ENCODE measurements at places on chromosomes 1 and 21. TPM values are rescaled to one million over a fixed set of nuclear protein-coding genes. Genes with fewer than 3 reads are reported as not detected.

DNA sequence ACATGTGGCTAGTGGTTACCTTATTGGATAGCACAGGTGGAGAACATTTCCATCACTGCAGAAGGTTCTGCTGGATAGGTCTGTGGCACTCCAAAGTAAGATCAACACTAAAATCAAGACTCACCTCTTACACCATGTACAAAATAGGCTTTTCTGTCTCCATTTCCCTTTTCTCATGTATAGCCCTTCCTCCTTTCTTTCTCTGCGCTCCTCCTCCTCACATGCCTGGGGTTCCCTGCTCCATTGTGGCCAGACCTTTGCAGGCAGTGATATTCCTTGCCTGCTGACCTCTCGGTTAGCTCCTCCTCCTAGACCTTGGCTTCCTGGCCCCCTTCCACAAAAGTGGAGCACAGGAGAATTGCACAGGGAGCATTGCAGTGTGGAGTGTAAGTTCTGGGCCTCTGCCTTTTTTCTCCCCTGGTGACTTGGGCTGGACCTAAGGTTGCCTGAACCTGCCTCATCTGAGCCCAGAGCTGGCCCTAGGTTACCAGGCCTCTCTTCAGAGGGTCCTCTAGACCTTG, 33.2 kb upstream of the RBM15 start:
- no peak for DNase-seq

DNA sequence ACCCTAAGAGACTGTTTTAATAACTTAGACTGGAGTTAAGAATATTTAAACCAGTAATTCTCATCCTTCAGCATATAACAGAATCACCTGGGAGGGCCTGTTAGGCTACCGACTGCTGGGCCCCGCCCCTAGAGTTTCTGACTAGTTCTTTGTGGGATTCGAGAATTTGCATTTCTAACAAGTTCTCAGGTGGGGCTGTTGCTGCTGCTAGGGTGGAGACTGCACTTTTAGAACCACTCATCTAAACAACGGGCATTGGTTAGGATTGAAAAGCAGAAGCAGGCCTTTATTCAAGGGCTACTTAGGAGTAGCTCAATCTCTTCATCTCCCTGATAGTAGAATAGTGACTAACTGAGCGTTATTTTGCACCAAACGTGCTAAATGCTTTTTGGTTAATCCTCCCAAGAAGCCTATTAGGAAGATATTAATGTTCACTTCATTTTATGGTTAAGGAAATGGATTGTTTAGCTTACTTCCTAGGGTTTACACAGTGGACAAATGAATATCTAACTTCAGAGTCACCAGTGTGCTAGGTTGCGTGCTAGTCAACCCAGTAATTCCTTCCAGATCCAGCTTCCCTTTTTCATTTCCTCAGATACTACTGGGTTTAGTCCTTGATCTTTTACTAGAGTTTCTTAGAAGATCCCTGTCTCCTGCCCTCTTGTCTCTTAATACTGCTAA, 31.1 kb upstream of the UAP1 start:
- no peak for DNase-seq

DNA sequence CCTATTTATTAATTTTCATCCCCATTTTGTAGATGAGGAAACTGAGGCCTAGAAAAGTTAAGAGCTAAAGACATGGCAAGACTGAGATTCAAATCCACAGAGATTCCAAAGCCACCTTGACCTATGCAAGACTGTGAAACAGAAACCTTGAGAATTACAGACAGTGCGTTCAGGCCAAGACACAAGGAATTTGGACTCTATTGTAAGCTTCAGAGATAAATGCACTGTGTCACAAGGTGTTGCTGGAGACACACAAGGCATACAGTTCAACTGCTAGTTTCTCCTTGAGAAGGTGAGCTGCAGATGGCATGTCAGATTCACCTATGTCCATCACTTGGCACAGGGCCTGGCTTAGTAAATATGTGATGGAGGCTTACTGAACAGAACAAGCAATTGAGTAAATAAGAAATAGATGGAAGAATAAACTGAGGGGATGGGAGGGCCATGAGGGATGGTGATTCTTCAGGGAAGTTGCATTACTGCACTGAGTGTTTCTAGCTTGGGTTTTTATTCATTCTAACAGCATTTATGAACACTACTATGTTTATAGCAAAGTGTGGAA, 215.0 kb downstream of the DAB1 start:
- DNase-seq = no peak

FAM72C gene
- polyA plus RNA-seq = not detected

WNT9A gene
- polyA plus RNA-seq = 1.6 TPM

OR14K1 gene
- not detected for polyA plus RNA-seq

DNA sequence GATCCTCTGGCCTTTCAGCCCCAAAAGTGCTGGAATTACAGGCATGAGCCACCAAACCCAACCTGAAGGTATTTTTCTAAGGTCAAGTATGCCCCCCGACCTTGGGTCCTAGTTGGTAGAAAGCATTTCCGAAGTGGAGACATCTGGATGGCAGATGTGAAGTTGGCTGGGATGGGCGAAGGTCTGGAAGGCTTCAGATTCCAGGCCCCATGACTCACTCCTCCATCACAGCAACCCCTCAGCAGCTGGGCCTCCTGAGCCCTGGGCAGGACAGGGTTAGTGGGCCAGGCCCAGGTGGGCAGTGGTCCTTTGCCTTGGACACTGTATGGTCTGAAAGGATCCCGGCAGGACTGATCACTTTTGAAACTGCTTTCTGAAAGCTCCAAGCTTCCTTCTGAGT, 23.3 kb downstream of the NAV1 start:
- no peak for DNase-seq

ZMPSTE24 gene
- 56.5 TPM for polyA plus RNA-seq

- no peak for DNase-seq
Observed at GRCh38 chr1:160800142-160800541, 4.2 kb downstream of the LY9 start.

GRCh38 chr1:43990271-43991199, 864 bp upstream of the CCDC24 start:
- no peak for DNase-seq

DNA sequence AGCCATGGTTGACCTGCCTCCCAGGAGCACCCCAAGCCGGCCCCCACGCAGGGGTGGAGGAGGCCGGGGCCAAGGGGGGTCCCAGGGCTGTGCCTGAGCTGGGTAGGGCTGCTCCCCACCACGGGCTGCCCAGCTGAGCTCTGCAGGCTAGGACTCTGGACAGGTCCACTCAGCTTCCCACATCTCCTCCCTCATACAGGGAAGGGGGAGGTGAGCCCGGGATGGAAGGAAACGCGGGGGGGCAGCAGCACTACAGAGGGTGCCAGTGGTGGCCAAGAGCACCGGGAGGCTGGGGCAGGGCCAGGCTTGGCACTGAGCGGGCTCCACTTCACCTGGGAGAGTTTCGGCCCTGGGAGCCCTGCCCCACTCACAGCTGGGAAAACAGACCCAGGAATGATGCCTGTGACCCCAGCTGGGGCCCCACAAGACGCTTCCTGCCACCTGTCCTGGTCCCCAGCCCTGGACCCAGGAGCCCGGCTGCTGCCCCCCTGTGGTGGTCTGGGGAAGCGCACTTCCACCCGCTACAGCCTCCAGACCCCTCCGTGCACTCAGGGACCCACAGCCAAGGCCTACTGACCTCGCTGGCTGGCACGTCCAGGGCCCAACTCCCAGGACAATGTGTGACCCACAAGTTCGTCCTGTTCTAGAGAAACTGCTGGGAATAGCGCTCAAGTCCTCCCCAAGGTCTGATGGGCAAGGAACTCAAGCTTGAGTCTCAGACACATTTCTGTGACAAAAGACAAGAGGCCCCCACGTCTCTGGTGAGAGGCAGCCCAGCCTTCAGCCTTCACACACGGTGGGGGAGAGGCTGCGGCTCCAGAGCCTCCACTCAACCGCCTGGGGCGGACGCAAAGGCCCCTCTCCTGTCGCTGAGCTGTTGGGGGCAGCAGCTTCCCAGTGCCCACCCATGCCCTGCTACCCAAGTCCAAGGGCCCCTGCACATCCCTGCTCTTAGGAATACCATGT, 3.0 kb downstream of the AURKAIP1 start:
- DNase-seq = no peak

- DNase-seq = no peak
Observed at GRCh38 chr21:29521872-29522271, 223.2 kb downstream of the BACH1 start.

GRCh38 chr1:88061492-88062177, 622.4 kb upstream of the PKN2 start:
- peak; percentile 35 for DNase-seq

- DNase-seq = no peak
Observed at GRCh38 chr1:216686860-216687766, 36.1 kb downstream of the ESRRG start.

- DNase-seq = no peak
Observed at GRCh38 chr1:78303620-78304019, 187.2 kb upstream of the PTGFR start.

- DNase-seq = no peak
Observed at GRCh38 chr1:213993929-213994328, 6.2 kb downstream of the PROX1 start.

- peak; percentile 26 for DNase-seq
Observed at GRCh38 chr1:231924180-231924579, 297.6 kb downstream of the DISC1 start.

DNA sequence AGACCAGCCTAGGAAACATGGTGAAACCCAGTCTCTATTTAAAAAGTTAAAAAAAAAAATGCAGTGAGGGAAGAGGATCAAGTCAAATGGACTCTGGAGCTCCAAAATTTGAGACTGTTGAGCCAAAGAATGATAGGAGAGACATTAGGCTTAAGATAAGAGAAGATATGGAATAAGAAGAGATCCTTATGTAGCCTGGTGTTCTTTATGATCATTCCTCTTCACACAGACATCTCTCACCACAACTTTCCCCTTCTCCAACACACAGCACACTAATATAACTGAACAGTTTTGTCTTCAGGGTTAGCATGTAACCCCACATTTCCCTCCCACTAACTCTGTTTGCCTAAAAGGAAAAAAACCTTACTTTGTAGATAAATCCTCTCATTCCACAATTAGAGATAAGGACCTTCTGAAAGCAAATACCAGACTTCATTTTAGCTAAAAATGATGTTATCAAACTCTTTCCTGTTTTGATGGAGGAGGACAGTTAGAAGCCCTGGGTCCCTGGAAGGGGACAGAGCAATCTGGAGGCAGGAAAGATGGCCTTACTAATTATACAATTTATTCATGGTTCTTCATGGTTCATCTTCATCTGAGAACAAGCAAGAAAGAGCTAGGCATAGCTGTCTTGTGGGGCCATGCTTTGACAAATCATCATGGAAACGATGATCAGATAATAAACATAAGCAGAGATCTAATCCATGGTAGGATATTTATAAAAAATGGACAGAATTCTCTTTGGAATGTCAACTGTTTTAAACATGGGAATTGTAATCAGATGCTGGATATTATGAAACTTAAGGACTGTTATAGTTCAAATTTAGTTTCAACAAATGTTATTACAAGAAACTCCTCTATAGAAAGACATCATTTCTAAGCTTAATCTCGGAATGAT, 96.7 kb upstream of the S1PR1 start:
- no peak for DNase-seq

GRCh38 chr1:2376261-2376741, 15.1 kb downstream of the MORN1 start:
- DNase-seq = no peak

DNA sequence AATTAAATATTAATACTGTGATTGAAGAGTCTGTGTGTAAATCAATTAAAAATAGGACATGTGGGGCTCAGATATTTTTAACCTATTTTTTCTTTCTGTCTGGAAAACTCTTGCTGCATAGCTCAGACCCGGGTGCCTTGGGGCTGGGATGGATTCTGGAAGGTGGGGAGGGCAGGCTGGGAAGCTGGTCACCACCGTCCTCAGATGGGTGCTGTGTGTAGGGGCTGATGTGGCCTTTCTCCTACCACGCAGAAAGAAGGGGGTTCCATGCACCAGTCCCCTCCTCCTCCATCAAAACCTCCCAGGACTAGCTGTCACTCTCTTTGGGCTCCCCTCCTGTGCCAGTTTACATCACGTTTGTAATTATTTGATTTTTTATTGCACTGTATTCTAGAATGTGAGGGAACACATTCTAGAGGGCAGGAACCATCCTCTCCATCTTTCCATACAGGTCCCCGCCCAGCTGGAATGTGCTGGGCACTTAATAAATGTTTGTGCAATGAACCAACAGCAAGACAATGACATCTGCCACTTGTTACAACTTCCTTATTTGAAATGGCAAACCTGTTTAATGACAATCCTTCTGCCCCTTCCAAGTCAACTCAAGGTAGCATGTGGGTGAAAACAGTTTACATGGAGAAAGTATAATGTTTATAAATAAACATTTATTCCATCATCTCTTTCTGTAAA, 104.3 kb downstream of the EDEM3 start:
- DNase-seq = no peak

CNR2 gene
- 0.14 TPM for polyA plus RNA-seq

DNA sequence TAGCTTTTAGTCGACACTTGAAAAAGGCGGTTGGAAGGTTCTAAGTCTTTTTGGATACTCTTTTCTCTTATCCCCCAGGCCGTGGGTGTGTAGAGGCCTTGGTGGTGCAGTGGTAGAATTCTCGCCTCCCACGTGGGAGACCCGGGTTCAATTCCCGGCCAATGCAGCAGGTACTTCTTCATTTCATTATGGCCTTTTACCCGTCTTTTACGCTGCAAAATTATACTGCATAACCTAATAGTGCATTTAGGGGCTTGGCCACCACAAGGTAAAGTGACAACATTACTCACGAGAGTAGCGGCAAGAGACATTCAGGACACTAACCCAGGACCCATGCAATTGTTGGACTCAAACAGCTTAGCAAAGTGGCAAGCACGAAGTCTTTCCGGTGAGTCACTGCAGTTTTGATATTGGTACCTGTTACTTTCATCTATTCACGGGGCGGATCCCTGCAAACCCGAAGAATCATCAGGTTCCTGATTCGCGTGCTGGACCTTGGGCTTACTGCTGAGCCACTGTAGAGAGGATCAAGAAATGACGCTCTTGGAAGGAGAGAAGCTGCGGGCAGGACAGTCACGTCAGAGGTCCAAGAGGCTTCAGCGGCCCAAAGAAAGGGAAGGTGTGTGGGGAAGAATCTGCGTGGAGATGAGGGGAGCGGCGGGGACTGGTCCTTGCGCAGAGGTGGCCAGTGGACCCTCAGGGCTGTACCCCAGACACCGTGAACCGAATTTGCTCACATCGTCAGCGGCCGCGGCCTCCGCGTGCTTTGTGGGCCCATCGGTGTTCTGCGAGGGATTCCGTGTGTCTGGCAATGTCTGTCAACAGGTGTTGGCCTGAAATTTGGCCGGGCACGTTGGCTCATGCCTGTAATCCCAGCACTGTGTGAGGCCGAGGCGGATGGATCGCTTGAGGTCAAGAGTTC, 12.9 kb upstream of the RNU1-4 start:
- DNase-seq = no peak

GRCh38 chr1:84674021-84674420, 16.2 kb downstream of the SSX2IP start:
- no peak for DNase-seq

DNA sequence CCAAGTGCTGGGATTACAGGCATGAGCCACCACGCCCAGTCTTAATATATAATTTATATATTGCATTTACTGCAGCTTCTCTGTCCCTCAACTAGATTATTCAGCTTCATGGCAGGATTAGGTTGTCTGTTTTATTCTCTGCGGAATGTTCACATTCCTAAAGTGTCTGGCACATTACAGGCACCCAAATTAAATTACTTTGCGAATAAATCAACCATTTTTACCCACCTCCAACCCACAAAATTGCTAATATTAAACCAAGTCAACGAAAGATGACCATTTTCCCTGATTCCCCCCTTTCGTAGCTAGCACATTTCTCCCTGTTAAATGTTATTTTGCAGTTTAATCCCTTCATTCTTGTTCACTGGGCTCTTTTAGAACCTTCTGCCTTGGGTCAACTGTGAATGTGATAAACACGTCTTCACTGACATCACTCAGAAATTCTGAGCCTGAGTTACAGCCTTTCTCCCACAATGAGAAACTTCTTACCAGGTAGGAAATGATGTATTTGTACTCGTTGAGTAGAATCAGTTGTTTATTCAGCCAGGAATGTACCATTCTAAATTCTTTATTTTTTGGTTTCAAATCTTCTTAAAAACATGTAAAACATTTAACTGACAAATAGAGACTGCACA, 35.9 kb downstream of the THAP3 start:
- no peak for DNase-seq
